Epithelial cell of proximal tubule (primary cell): ENCODE measurements at places on chromosomes 16 and 17.

- DNase-seq: no peak
Observed at GRCh38 chr16:8936421-8936820, 27.3 kb downstream of the USP7 start.

- DNase-seq: no peak
Observed at GRCh38 chr17:17780922-17781590, 55.7 kb downstream of the SREBF1 start.

GRCh38 chr16:30030011-30030685 is 923 bp downstream of the TLCD3B start:
- no peak for DNase-seq

- DNase-seq: no peak
Observed at GRCh38 chr17:4632581-4632920, 8.9 kb downstream of the ALOX15 start.

DNA sequence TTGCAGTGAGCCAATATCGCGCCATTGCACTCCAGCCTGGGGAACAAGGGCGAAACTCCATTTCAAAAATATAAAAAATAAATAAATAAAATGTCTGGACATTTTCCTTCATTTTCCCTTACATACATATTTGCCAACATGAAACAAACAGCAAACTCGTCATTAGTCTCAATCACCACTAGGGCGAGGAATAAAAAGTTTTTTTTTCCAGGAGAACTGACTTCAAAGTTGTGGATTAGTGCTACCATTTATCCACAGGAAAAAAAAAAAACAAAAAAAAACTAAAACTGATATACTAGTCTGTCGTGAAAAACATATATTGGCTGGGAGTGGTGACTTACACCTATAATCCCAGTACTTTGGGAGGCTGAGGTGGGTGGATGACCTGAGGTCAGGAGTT is 77.0 kb upstream of the MTMR4 start:
- no peak for DNase-seq

DNA sequence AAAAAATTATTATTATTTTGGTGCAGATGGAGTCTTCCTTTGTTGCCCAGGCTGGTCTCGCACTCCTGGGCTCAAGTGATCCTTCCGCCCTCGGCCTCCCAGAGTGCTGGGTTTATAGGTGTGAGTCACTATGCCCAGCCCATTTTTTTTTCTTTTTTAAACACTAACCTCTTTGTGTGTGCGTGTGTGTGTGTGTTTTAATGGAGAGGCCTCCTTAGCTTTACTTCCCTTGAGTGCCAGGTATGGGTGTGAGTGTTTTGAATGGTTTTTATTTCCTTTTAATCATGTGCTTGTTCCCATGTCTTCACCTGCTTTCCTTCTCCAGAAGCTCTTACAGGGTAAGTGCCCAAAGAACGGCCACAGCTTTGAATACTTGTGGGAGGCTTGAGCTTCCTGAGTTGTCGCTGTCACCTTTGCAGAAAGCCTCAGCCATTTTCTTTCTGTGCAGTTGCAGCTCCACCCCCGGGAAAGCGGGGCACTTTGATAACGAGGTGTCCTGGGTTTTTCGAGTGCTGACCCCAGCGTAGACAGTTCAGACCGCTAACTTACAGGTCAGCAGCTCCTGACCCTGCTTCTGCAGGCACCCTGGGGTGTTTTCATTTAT is 22.6 kb downstream of the AKAP1 start:
- DNase-seq: peak; percentile 51

GRCh38 chr17:76132574-76133338 is 8.3 kb downstream of the FOXJ1 start:
- no peak for DNase-seq

- DNase-seq: no peak
Observed at GRCh38 chr16:83793179-83793578, 14.6 kb upstream of the HSBP1 start.

GRCh38 chr16:22353933-22354541 is 20.4 kb downstream of the CDR2 start:
- peak; percentile 94 for DNase-seq

GRCh38 chr17:80844418-80844990 is 147.1 kb upstream of the CHMP6 start:
- no peak for DNase-seq

- no peak for DNase-seq
Observed at GRCh38 chr17:81163703-81164370, 1.5 kb upstream of the PVALEF start.

GRCh38 chr16:19555186-19555937 is at the start of gene VPS35L:
VPS35L (plus strand) TSS chr16:19555703; CDS start chr16:19555730, 27 bp downstream.
- peak; percentile 79 for DNase-seq
